Activated T-helper 1 cell treated with anti-CD3 and anti-CD28 coated beads, Interleukin-2, amount 50 U/mL, for 16 hours (primary cell): ENCODE measurements at places on chromosomes 2 and 18.

- DNase-seq = no peak
Observed at GRCh38 chr2:133241224-133241571, 327.1 kb downstream of the NCKAP5 start.

DNA sequence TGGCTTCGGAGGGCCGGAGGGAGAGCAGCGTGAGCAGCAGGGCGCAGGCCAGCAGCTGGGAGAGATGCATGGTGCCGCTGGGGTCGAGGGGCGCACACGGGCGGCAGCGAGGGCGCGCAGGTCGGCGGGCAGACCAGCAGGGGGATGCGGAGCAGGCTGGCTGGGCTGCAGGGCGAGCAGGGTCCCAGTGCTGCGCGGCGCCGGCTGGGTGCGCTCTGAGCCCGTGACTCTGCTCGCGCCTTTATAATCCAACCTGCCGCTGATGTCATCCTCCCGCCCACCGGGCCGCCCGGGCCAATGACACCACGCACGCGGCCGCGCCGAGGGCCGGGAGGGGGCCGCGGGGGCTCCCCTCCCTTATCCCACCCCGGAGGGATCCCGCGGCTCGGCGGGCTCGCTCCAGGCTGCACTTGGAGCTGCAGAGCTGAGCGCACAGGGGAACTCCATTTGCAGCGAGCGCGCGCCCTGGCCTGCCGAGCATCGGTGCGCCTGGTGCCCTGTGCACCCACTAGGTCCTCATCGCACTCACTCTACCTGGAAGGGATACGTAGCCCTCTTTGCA lies at the start of gene NPPC:
NPPC (minus strand) TSS at position 217 of the 562 bp plus-strand sequence; CDS start at position 70, 147 bp downstream.
- DNase-seq = no peak

DNA sequence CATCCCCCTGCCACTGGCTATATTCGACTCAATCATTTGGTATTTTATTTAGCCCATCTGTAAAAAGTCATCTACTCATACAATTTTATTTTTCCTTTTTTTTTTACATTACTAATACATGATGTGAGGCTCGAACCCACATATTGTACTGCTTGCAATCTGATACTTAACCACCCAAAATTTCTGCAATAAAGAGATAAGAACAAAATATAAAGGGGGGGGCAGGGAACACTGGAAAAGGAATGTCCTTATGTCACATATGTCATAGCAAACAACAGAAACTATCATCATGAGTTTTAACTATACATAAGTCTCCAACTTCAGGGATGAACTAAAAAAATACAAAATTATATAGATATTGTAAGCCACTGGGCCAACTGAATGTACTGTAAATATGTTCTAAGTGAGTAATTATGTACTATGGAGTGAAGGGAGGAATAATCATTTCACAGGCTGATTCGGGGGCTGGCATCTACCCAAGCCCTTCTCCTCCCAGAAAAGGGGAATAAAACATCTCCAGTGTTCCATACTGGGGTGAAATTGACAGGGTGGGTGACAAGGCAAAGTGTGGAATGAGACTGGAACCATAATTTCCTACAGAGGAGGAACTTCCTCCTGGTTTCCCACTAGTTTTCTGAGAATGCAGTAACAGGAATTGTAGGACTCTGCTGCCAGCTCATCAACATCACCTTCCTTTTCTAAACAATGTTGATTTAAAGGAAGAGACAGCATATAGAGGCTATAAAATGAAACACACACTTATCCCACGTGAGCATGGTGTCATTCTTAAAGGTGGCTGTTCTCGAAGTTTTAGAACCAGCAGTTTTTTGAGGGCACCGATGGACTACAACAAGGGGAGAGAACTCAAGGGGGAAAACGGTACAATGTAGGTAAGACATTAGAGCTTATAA lies 79.5 kb downstream of the FARSB start:
- DNase-seq = no peak

DNA sequence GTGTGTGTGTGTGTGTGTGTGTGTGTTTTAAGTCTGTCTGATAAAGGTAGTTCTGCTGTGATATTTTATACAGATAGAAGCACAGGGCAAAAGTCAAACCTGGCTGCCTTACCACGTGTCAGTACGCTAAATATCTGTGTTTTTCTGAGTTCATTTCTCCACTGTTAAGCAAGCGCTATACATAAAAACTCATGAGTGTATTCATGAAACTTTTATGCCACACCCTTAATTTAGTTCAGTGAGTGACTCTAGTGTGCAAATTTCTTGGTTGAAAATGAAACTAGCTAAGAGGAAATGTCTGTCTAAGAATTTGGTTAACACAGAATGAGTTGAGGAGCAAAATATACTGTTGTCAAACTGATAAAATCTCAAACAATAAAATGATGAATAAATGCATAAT lies 11.2 kb downstream of the CASP10 start:
- no peak for DNase-seq

- no peak for DNase-seq
Observed at GRCh38 chr2:233974530-233975071, 57.4 kb downstream of the TRPM8 start.

DNA sequence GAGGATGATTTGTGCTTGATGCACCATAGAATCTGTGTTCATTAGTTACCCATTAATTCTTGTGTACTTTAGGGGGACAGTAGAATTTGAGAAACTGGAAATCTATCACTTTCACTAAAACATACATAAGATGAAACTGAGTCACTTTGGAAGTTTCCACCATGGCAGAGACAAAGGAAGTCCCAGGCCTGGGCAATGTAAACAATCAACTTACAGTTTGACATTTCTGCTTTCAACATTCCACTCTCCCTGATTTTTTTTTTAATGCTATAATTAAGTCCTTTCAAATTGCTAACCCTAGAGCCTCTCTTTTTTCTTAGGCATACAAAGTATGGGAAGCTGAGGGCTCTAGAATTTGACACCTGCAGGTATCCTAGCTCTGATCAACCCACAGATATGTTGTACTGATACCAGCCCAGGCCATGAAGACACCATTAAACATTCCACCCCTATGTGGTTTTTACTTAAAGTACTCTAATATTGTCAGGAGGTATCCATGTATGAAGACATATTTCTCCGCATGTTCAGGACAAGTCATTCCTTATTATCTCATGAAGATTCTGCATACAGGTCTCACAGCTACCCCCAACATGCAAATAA lies 88.5 kb upstream of the GLS start:
- no peak for DNase-seq

DNA sequence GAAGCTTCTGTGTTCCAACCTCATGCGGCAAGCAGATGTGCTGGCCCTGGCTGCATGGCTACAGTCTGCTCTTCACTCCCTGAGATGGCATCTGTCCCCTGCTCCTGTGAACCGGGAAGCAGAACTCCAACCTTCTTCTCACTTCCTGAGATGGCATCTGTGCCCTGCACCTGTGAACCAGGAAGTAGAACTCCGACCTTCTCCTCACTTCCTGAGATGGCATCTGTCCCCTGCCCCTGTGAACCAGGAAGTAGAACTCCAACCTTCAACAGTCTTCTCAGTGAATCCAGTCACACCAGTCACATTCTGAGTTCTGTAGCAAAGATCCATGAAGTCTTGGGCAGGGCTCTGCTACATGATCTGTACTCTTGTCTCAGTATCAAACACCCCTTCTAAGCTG lies 887.2 kb upstream of the KLHL29 start:
- no peak for DNase-seq

DNA sequence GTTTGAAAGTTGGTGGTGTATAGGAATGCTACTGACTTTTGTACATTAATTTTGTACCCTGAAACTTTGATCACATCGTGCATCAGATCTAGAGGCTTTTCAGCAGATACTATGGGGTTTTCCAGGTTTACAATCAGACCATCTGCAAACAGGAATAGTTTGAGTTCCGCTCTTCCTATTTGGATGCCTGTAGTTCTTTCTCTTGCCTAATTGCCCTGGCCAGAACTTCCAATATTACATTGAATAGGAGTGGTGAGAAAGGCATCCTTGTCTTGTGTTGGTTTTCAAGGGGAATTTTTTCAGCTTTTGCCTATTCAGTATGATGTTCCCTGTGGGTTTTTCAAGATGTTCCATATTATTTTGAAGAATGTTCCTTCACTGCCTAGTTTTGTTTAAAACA lies 633.5 kb downstream of the KCNJ3 start:
- DNase-seq = no peak

- DNase-seq = no peak
Observed at GRCh38 chr2:98884658-98885057, 51.4 kb downstream of the CRACDL start.

- no peak for DNase-seq
Observed at GRCh38 chr2:40259900-40260299, 192.0 kb downstream of the SLC8A1 start.

DNA sequence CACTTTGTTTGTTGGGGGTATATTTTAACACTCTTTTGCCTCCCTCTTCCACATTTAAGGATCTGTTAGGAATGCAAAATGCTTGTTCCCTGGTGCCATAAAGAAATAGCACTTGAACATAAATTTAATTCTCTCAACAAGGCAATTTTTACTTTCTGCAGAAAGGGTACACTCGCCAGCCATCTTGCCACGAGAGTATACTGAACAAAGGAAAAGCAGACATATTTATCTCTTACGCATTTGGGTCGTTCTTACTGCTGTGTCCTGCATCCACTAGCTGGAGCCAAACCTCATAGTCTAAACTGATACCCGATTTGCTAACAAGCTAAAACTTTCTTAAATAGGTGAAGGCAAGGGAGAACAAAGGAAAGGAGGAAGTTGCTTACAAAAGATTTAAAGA lies 129.5 kb downstream of the B3GNT2 start:
- DNase-seq = no peak

DNA sequence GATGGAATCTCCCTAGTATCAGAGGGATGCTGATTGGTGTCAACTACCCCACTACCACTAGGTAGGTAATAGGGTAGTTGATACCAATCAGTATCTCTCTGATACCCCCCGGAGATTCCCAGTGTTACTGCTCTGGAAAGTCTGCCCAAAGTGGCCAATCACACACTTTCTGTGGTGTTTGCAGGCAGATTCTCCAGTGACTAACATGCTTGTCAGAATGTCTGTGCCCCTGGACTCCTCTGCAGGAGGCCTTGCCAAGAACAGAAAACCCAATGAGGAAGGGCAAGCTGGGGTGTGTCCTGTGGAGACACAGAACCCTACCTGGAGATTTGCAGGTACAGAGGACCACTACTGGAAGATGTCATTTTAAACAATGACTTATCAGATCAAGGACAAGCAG lies 135.1 kb downstream of the RIT2 start:
- no peak for DNase-seq

DNA sequence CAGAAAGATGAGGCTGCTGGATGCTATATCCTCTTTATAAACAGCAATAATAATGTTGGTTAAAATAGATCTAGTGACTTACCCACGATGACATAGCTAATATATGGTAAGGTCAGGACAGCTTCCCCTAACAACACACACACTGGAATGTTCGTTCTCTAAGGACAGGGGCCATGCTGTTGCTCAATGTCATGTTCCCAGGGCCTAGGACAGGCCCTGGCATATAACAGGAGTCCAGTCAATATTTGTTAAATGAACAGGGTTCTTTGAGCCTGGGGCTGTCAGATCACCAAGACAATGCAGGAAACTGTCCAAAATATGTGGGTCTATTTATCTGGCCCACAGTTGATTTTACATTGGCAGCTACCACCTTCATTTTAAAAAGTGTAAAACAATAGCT lies 207.1 kb upstream of the MEX3C start:
- no peak for DNase-seq

- DNase-seq = no peak
Observed at GRCh38 chr2:224968051-224968450, 74.2 kb downstream of the DOCK10 start.

DNA sequence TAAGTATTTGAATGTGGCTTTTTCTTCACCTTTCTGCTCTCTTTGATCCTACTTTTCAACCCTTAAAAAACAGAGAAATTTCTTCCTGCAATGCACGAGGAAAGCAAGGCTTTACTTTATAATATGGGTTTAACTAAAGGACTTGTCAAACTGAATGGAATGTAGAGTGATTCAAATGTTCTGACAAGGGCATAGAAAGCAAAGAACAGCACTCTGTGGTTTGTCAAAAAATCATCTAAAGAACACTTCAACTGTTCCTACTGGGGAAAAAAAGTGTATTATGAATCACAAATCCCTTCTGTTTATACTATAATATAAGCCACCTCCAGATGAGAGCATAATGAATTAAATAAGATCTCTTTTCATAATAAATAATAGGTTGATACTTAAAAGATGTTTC lies 45.0 kb upstream of the RIT2 start:
- DNase-seq = no peak

DNA sequence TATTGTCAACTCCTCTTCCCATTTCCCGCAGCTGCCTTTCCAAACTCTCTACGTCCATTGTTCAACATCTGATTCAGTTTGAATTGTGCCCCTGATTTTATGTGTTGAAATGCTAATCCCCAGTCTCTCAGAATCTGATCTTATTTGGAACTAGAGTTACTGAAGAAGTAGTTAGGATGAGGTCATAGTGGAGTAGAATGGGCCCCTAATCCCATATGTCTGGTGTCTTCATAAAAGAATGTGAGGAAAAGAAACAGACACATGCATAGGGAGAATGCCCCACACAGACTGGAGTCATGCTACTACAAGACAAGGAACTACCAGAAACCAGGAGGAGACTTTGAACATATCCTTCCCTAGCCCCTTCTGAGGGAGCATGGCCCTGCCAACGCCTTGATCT lies 99.2 kb downstream of the LRP1B start:
- no peak for DNase-seq

DNA sequence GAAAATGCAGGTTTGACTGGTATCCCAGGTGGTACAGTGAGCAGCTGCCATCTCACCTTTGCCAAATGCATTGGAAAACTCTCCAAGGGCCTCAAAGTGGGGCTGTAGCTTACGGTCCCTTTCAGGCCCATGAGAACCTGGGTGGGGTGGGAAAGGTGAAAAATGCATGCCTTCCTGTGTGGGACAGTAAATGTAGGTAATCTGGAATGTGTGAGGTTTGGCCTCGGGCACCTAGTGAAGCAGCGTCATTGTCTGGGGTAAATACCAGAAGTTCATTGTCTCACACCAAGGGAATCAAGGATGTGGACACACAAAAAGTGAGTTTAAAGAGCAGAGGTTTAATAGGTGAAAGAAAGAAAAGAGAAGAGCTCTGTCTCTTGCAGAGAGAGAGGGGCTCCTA lies 36.6 kb downstream of the TIMM21 start:
- no peak for DNase-seq

DNA sequence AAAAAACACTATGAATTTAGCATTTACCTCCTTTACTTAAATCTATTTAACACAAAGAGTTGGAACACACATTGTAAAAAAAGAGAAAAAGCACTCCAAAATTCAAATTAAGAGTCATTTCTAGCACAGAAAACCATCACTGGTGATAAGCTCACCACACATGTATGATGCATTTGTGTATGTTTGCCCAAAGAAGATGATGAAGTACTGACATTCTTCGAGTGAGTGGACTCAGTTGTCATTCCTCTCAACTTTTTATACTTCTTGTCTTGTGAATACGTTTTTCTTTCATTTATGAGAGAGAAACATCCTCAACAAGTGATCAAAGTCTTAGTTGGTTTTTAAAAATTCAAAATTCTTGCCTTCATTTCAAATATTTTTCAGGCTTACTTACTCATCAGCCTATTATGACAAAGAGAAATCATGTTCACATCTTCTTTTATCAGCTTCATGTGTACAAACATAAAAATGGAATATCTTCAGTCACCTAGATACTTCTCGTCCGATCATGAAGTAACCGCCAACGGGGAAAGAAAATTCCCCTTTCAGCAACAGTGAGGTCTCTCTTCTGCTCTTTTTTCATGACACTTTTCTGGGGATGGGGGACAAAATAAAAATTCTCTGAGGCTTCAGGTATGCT lies 1.5 kb downstream of the DSEL start:
- no peak for DNase-seq
